ENCODE measurements at places on chromosomes 1 and 21.

GRCh38 chr1:21468599-21468998 is 28.7 kb downstream of the NBPF3 start:
- H3K36me3 ChIP-seq = no peaks in the 10 kb centered on the region
- H3K4me1 ChIP-seq = no peaks in the 10 kb centered on the region
- H3K27me3 ChIP-seq = no peaks in the 10 kb centered on the region
- no peak overlapping the region for H3K27ac ChIP-seq

DNA sequence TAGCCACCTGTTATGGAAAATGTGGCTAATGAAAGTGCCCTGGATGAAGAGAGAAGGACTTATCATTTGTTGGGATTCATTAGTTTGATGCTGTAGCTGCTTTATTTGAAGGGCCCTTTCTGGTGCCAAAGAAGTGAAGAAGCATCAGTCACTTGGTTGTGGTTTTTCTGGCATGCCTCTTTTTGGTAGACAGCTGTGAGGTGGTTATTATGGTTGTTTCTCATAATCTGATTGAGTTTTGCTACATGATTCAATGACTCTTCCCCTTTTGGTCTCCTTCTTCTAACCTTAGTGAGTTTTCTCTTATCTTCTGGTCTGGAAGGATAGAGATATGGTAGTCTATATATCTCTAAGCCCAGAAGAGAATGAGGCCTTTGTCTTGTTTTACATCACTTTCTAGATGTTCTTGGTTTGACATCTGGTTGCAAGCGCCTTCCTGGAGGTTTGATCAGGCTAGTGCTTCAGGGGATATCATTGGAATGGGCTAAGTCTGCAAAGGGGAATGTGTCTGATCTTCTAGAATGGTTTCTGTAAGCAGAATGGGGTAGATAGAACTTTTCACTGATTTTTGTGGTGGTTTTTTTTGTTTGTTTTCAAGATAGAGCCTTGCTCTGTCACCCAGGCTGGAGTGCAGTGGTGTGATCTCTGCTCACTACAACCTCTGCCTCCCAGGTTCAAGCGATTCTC is 26.0 kb downstream of the ARID1A start:
- no peak overlapping the region for H3K4me3 ChIP-seq
- H3K27me3 ChIP-seq = no peaks in the 10 kb centered on the region
- peaks cover 52% of the 10 kb centered on the region for H3K4me1 ChIP-seq
- H3K27ac ChIP-seq = no peak overlapping the region
- DNase-seq = no peak
- no peaks in the 10 kb centered on the region for H3K36me3 ChIP-seq

GRCh38 chr1:19495000-19495656 is 9.8 kb upstream of the CAPZB start:
- peaks cover 6% of the 10 kb centered on the region for H3K4me1 ChIP-seq
- no peaks in the 10 kb centered on the region for H3K36me3 ChIP-seq
- H3K27ac ChIP-seq = no peak overlapping the region
- H3K27me3 ChIP-seq = no peaks in the 10 kb centered on the region
- H3K4me3 ChIP-seq = no peak overlapping the region
- no peak for DNase-seq

DNA sequence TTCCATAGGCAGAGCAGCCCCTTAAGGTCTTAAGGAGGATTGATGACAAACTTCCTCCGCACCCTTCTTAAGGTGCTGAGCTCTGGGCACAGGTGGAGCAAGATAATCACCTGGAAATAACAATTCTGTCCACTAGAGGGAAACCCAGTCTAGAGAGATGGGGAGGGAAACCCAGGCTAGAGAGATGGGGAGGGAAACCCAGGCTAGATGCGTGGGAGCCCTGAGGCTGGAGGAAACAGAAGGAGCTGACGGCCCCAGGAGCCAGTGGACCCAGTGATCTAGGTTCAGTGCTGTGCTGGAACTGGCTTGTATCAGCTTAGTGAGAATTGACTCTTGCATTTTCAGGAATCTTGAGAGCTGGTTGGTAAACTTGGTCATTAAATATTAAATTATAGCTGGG is 17.8 kb upstream of the MYCL start:
- H3K36me3 ChIP-seq = no peaks in the 10 kb centered on the region
- no peak overlapping the region for H3K27ac ChIP-seq
- H3K27me3 ChIP-seq = no peaks in the 10 kb centered on the region
- DNase-seq = peak; percentile 9

GRCh38 chr1:91687452-91687851 is 186.8 kb downstream of the CDC7 start:
- no peaks in the 10 kb centered on the region for H3K36me3 ChIP-seq
- H3K4me1 ChIP-seq = peaks cover 8% of the 10 kb centered on the region

DNA sequence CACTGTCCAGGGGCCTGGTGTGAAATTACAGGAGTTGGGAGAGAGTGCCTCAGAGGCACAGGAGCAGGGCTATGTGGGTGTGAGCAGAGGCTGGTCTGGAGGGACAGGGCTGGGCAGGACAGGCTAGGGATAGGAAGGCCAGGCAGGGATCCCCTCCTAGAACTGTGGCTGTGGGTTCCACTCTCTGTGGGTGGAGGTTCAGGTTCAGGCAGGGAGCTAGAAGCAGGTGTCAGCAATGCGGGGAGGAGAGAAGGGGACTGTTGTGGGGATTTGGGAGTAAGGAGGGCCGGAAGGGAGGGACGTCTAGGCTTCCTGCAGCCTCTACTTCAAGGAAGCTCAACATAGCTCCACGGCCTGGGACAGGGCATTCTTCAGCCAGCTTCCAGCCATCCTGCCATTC is 8.3 kb upstream of the GPR61 start:
- H3K4me3 ChIP-seq = no peak overlapping the region
- H3K27ac ChIP-seq = no peak overlapping the region
- no peaks in the 10 kb centered on the region for H3K36me3 ChIP-seq
- H3K27me3 ChIP-seq = no peaks in the 10 kb centered on the region
- no peak for DNase-seq

DNA sequence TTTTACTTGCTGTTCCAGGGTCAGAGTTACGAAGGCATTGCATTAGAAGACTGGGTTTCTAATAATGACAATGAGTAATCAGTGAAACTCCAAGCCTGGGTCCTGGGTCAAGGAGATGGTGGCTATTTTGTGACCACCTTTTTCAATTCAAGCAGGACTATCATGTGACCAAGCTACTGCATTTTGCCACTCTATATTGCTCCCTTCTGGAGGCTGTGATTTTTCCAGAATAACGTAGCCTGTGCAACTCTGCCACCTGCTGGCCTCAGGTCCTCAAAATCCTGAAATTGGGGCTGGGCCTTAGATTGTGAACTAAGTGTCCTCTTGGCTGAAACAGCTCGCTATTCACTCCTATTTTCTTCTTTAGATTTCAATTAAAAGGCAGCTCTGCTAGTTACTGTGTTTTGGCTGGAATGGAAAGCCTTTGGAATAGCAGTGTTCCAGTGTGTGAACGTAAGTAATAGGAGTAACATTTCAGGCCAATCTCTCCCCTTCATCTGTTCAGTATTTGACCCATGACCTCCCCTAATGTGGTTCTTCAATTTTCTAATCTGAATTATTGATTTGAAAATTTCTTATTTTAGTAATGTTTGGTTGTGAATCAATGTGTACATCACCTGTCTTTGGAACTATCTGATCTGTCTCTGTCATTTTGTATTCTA is 52.9 kb upstream of the CD46 start:
- no peaks in the 10 kb centered on the region for H3K36me3 ChIP-seq
- no peaks in the 10 kb centered on the region for H3K4me1 ChIP-seq
- H3K27me3 ChIP-seq = no peaks in the 10 kb centered on the region
- H3K4me3 ChIP-seq = no peak overlapping the region
- no peak overlapping the region for H3K27ac ChIP-seq

GRCh38 chr21:44658541-44658910 is 794 bp downstream of the KRTAP12-3 start:
- DNase-seq = no peak
- H3K27ac ChIP-seq = peak overlapping the region; percentile 63
- no peak overlapping the region for H3K4me3 ChIP-seq
- H3K36me3 ChIP-seq = no peaks in the 10 kb centered on the region
- peaks cover 45% of the 10 kb centered on the region for H3K4me1 ChIP-seq

- no peaks in the 10 kb centered on the region for H3K4me1 ChIP-seq
- H3K4me3 ChIP-seq = no peak overlapping the region
- H3K27me3 ChIP-seq = no peaks in the 10 kb centered on the region
- H3K27ac ChIP-seq = no peak overlapping the region
- no peak for DNase-seq
- H3K36me3 ChIP-seq = no peaks in the 10 kb centered on the region
Measured at GRCh38 chr1:24870551-24871195, 59.4 kb downstream of the RUNX3 start.

GRCh38 chr1:55346586-55346985 is 131.4 kb upstream of the USP24 start:
- no peak overlapping the region for H3K27ac ChIP-seq
- H3K4me1 ChIP-seq = no peaks in the 10 kb centered on the region
- DNase-seq = no peak
- H3K4me3 ChIP-seq = no peak overlapping the region
- H3K27me3 ChIP-seq = no peaks in the 10 kb centered on the region
- H3K36me3 ChIP-seq = no peaks in the 10 kb centered on the region

GRCh38 chr1:86741947-86742572 is 37.7 kb downstream of the SH3GLB1 start:
- peaks cover 14% of the 10 kb centered on the region for H3K4me1 ChIP-seq
- peaks cover 36% of the 10 kb centered on the region for H3K36me3 ChIP-seq
- no peak overlapping the region for H3K4me3 ChIP-seq
- DNase-seq = no peak
- H3K27me3 ChIP-seq = no peaks in the 10 kb centered on the region

DNA sequence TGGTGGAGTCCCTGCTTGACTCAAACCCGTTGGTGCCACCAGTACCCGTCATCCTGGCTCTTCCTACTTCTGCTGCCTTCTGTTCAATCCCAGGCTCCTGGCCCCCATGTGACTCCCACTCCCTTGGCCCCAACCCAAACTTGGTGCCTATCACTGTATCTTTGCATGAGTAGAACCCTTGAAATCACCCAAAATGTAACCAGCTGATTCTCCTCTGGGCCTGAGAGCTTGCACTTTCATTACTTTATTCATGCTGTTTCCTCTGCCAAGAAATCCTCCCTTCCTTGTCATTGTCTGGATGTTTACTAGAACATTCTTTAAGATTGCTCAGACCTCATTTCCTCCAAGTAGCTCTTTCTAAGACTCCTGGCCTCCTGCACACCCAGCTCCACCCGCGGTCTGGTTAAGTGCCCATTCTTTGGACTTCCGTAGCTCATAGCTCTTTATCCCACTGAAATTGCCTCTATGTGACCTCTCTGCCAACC is 15.7 kb downstream of the PTAFR start:
- H3K36me3 ChIP-seq = no peaks in the 10 kb centered on the region
- DNase-seq = no peak
- H3K27me3 ChIP-seq = no peaks in the 10 kb centered on the region
- no peaks in the 10 kb centered on the region for H3K4me1 ChIP-seq

- no peaks in the 10 kb centered on the region for H3K4me1 ChIP-seq
- no peak overlapping the region for H3K4me3 ChIP-seq
- no peaks in the 10 kb centered on the region for H3K36me3 ChIP-seq
- no peak overlapping the region for H3K27ac ChIP-seq
- no peak for DNase-seq
Measured at GRCh38 chr1:51636191-51636590, 19.3 kb downstream of the OSBPL9 start.
